ENCODE measurements at places on chromosomes 16 and 17.

DNA sequence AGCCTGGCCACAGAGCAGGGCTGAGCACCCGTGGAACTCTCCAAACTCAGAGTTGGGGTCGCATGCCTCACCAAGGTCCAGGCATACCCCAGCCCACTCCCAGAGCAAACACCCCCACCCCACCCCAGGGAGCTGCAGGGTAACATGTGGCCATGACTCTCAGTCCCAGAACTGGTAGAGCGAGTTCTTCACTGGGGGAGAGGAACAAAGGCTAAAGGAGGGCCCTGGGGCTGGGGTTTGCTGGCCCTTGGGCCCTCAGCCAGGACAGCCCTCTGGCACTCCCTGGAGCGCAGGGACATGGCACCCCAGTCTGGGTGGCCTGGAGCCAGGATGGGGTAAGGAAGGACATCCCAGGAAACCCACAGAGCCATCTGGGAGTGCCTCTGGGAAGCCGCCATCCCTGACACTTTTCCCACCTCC lies 4.2 kb downstream of the HID1 start:
- no peak for DNase-seq

DNA sequence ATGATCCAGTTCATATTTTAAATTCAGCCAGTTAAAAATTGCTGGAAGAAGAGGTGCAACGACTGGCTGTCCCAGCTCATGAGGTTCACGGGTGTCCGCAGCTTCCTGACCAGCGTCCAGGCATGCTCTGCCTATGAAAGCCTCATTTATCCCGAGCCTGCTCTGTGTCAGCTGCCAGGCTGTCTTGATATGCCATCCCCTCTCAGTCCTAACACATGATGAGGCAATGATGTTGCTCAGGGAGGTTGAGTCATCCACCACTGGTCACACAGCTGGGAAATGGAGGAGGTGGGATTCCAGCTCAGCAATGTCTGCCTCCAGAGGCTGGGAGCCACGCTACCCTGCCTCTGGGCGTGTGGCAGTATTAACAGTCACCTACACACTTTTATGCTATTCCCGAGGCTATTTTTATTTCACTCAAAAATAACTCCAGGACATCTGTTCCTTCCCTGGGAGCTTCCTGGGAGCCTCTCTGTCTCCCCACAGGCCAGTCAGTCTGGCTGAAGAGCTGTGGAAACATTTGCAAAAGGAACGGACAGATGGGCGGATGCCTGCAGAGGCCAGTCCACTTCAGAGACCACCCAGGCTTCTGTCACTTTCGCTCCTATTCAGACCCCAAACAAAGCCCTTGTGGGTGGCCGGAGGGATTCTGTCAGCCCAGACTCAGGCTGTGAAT lies 22.5 kb downstream of the RAB11FIP4 start:
- no peak for DNase-seq

DNA sequence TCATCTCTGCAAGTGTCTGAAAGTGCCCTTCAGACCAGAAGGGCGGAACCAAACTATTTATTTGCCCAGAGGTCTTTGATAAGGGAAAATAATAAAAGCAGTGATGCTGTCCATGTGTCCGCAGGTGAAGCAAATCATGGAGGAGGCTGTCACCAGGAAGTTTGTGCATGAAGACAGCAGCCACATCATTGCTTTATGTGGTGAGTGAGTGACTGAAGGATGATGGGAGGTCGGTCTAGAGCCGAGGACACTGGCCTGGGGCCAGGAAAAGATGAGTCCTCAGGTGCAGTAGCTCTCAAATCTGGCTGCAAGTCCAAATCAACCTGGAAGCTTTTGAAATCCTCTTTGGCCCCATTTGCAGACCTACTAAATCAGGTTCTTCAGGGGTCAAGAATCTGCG lies 6.1 kb downstream of the SGSM2 start:
- no peak for DNase-seq

DNA sequence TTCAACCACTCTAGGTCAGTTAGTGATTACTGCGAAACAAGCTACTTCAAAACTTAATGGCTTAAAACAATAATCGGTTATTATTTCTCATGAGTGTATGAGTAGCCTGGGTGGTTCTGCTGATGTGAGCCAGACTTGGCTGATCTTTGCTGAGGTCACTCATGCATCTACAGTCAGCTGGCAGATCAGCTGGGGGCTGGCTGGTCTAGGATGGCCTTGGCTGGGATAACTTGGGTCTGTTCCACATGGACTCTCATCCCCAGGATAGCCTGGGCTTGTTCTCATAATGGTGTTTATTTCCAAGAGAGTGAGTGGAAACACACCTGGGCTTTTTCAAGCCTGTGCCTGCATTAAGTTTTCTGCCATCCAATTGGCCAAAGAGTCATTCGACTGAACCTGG lies 13.0 kb downstream of the CCDC182 start:
- DNase-seq, result no peak

GRCh38 chr17:50043290-50044148 lies 12.4 kb upstream of the ITGA3 start:
- DNase-seq, result no peak

DNA sequence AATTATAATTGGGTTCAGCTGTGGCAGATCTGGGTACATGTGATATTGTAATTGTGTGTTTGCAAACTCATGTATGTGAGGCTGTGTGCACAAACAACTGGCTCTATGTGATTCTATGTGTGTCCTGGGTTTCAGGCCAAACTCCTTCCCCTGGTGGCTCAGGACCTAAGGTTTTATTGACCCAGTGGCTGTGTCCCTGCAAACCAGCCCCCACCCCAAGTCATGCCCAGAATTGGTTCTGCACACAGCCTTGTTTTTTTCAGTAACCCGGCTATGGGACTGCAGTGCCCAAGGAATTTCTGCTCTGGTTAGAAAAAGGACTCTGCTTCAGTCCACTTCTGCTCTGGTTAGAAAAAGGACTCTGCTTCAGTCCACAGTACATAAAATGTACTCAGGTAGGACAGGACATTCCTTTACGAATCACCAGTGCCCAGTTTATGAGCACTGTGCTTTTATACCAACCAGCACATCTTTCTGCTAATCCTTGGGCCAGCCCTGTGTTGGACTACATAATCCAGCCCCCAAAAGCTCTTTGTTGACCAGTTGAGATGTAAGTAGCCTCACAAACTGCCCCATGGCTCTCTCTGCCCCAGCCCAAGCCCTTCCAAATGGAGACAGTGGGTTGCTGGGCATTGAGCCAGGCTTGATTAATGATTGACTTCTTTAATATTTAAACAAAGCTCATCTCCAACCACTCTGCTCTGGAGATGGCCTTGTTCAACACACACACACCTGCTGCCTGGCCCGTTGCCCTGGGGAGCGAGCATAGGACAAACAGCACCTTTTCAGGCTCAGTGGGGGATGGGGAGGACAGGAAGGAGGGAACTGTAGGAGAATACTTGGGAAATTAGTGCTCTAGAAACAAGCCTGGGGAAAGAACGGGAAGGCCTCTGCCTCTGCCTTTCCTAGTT lies 2.9 kb upstream of the KCNH6 start:
- no peak for DNase-seq

GRCh38 chr17:76585033-76585648 lies 519 bp downstream of the ST6GALNAC2 start:
- DNase-seq, result no peak

DNA sequence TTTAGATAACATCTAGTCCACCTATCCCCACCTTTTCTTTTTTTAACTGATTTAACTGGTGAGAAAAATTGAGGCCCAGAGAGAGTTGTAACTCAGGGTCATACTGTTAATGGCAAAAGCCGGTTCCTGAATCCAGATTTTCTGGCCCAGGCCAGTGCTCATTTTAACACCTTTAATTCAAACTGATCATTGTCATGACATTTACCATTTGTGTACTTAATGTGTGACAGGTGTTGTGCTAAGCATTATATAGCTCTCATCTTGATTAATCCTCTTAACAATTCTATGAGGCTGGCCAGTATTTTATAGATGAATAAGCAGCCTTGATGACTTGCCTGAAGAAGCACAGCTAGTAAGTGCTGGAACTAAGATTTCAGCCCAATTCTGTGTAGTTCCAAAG lies 14.4 kb downstream of the RHOT1 start:
- no peak for DNase-seq

- no peak for DNase-seq
Observed at GRCh38 chr17:79024901-79025737, 1.1 kb downstream of the C1QTNF1 start.

GRCh38 chr16:75402159-75402820 lies 31.0 kb downstream of the CFDP1 start:
- DNase-seq, result no peak

- DNase-seq, result no peak
Observed at GRCh38 chr17:28242791-28243190, 76.2 kb upstream of the TMEM97 start.

GRCh38 chr17:44906763-44907728 lies 7.8 kb upstream of the EFTUD2 start:
- peak; percentile 42 for DNase-seq

DNA sequence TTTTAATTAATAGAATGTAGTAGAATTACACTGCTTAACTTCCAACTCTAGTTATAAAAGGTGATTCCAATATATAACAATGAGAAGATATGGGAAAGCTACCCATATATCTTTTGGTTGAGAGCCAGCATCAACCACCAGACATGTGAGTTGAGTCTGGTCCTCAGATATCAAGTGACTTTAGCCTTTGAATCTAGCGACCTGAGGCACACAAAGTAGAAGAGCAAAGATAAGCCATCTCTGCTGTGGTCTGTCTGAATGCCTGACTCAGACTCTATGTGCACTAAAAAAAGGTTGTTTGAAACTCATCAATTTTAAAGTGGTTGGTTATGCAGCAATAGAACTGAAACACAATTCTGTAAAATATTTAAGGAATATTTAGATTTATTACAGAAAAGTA lies 492.5 kb upstream of the SOX9 start:
- no peak for DNase-seq

- no peak for DNase-seq
Observed at GRCh38 chr16:86362155-86362849, 148.0 kb upstream of the FOXF1 start.

- DNase-seq, result no peak
Observed at GRCh38 chr17:51142597-51142996, 10.8 kb upstream of the NME1 start.
